ENCODE measurements at places on chromosomes 1 and 21.
A peak's percentile ranks its signal among the peaks of the same experiment; 100 is the strongest.

DNA sequence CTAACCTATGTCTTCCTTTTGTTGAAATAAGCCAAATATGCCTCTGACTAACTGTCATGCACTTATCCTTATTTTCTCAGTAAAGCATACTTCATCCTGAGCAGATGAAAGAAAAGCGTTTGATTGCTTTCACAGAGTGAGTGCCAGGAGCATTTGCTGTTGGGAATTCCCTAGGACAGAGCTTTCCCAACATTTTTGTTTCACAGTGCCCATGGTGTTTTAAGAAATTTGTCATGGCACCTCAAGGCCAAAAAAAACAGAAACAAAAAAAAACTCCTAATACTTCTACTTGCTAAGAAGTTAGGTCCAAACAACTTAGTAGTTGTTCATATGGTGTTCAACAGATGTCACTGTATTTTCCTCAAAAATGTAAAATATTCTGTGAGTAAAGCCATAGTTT is 120.8 kb upstream of the BMP8A start:
- DNase-seq = no peak

DNA sequence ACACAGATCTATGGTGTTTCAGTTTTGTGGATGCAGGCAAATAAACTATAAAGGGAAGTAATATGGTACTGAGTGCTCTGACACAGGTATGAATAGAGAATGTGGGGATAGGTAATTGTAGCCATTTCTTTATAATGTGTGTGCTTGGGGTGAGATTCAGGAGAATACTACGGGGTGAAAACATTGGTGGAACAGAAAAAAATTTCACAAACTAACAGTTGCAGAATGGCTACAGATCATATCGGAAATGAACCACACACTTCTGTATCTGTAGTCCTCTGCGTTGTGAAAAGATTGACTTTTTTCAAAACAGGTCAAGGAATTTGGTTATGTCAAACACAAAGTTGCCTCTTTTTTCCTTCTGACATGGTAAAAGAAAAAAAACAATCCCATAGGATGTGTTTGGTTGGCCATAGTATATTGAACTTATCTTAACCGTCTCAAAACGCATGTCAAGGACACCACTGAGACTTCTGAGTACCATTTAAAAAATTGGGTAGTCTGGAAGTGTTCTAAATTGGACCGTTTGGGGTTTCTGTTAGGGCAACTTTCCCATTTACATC is 1.1 kb upstream of the CDC73 start:
- DNase-seq = no peak

DNA sequence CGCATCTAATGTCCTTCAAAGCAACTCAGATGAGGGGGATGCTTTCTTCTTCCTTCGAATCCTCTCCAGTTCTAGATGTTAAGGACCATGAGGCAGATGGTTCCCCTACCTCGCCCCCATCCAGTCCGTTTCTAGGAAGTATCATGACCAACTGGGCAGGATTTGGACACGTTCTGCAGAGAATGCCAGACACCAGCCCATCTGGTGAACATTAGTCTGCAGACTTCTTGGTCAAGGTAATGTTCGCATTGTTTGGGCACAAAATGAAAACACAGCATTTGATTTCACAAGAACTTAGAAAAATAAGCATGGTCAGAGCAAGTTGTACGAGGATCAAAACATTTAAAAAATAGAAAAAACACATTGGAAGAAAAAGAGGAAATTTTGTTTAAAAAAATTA is 25.4 kb upstream of the ADARB1 start:
- DNase-seq = no peak

GRCh38 chr1:37342736-37343135 is 131.6 kb upstream of the ZC3H12A start:
- no peak for DNase-seq

GRCh38 chr21:33587792-33588484 is 546 bp downstream of the DONSON start:
- peak; percentile 29 for DNase-seq

GRCh38 chr1:212774584-212774983 is 17.0 kb downstream of the NSL1 start:
- peak; percentile 54 for DNase-seq

- DNase-seq = no peak
These were observed 149.4 kb downstream of the RERE start for GRCh38 chr1:8667869-8668594.

GRCh38 chr1:192901500-192901899 is 92.7 kb downstream of the RGS2 start:
- no peak for DNase-seq

DNA sequence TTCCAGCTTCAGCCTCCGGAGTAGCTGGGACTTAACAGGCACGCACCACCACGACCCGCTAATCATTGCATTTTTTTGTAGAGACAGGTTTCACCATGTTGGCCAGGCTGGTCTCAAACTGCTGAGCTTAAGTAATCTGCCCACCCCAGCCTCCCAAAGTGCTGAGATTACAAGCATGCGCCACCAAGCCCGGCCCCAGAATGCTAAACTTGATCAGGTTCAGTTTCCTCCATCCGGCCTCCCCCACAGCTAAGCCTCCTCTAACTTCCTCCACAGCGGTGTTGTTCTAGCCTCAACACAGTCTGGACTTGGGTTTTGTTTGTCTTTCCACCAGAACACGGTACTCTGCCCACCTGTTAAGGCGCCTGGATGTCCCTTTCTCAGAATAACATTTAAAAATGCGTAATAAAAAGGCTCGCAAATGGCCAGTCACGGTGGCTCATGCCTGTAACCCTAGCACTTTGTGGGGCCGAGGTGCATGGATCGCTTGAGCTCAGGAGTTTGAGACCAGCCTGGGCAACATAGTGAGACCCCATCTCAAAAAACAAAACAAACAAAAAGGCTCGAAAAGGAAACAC is 2.4 kb downstream of the PARP1 start:
- DNase-seq = no peak

DNA sequence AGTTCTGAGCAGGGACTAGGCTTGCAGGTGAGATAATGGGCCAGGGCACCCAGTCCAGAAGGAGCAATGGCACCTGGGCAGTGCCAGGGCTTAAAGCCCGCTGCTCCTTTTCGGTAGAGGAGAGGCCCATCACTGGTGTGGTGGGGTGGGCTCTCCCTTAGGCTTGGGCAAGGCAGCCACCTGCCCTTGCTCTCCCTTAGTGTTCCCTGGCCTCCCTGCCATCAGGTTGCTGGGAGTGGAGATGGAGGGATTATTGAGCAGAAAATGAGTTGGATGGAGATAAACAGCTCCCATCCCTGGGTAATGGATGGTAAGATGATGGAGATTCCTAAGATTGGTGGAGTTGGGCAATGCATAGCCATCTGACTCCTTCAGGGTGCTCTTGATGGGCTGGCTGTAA is 7.9 kb downstream of the MYOG start:
- DNase-seq = no peak

- DNase-seq = no peak
These were observed 44.5 kb upstream of the BMP8B start for GRCh38 chr1:39833121-39833520.

- DNase-seq = peak; percentile 47
These were observed 17.5 kb upstream of the RAB4A start for GRCh38 chr1:229253151-229253974.

GRCh38 chr1:189803364-189803763 is 674.3 kb downstream of the BRINP3 start:
- no peak for DNase-seq

DNA sequence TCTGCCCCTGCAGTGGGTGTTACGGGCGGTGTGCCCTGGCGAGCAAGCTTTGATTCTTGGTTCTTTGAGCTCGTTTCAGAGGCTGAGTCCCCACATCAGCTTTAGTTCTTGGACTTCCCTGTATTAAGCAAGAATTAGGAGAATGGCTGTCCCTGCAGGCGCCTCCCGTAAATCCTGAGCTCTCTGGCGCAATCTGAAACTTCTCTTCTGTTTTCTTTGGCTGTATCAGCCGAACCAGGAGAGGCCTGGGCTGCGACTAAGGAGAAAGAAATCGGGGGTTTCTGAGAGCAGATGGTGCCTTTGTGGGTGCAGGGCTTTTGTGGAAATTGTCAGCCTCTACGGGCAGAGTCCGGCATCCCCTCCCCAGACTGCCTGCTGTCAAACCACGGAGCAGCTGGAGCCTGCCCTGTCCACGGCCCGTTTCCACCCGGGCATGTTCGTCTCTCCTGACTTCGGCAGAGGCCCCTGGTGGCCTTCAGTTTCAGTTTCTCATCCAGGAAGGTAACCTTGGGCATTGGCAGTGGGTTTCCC is 17.9 kb downstream of the CSTB start:
- peak; percentile 70 for DNase-seq

All from astrocyte of the spinal cord (primary cell).